ENCODE measurements at places on chromosomes 4 and X.

DNA sequence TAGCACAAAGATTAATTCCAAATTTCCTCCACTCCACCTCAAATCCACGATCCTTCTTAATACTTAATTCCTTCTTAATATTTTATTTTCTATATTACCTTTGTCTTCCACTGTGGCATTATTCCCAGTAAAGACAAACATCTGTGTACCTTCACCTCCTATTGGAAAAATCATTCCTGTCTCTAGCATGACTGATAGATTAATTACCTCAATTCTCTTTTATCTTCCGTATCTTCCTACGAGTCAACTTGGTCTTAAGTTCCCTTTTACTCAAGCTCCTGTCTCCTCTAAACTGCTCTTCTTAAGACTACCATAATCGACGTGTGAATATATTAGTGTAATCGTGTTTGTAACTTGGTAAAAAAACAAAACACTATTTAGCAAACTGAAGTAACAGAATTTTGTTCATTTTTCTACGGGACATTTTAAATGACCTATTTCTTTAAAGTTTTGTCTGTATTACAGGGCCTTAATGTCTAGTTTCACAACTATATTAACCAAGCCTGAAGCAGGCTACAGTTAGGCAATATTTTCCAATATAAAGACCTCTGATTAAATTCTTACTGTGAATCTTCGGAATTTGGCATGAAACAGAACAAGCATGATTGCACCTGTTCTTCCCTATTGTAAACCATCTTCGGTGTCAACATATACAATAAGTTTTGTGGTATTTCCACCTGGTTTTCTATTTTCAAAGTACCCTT lies 1.1 kb upstream of the USP38 start:
- no peaks in the 10 kb centered on the region for H3K27me3 ChIP-seq
- H3K27ac ChIP-seq = peak overlapping the region; percentile 89
- DNase-seq = no peak
- H3K36me3 ChIP-seq = no peaks in the 10 kb centered on the region
- peak overlapping the region; percentile 94 for H3K4me3 ChIP-seq

DNA sequence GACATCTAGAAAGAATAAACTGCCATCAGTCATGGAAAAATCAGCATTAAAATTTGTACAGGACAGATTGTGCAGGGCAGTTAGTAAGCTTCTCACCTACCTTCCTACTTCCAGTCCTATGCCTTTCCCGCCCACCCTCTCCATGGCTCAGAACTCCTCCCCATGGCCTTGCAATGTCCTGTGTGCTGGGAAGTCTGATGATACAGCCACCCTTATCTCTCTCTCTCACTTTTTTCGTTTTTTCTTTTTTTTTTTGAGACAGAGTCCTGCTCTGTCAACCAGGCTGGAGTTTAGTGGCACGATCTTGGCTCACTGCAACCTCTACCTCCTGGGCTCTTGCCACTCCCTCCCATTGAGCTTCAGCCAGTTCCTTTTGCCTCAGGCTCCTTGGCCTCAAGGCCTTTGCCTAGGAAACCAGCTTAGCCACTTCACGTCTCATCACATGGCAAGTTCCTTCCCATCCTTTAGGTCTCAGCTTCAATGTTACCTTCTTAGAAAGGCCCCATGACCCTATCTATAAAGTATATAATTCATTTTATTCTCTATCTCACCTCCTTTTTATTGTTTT lies 259.7 kb downstream of the NKX6-1 start:
- H3K36me3 ChIP-seq = no peaks in the 10 kb centered on the region
- no peaks in the 10 kb centered on the region for H3K27me3 ChIP-seq
- no peak for DNase-seq
- no peaks in the 10 kb centered on the region for H3K4me1 ChIP-seq
- no peak overlapping the region for H3K27ac ChIP-seq

GRCh38 chr4:104815665-104816064 lies 321.0 kb upstream of the CXXC4 start:
- no peaks in the 10 kb centered on the region for H3K36me3 ChIP-seq
- H3K27ac ChIP-seq = no peak overlapping the region
- no peak overlapping the region for H3K4me3 ChIP-seq
- DNase-seq = no peak
- no peaks in the 10 kb centered on the region for H3K4me1 ChIP-seq
- H3K27me3 ChIP-seq = no peaks in the 10 kb centered on the region

- no peak for DNase-seq
- H3K27ac ChIP-seq = no peak overlapping the region
- H3K4me1 ChIP-seq = no peaks in the 10 kb centered on the region
- H3K36me3 ChIP-seq = no peaks in the 10 kb centered on the region
- H3K27me3 ChIP-seq = no peaks in the 10 kb centered on the region
These were observed 257.3 kb downstream of the NR3C2 start for GRCh38 chr4:148184922-148185321.

GRCh38 chrX:151938172-151938571 lies 25.5 kb downstream of the MAGEA4 start:
- H3K27me3 ChIP-seq = no peaks in the 10 kb centered on the region
- no peaks in the 10 kb centered on the region for H3K4me1 ChIP-seq
- H3K36me3 ChIP-seq = no peaks in the 10 kb centered on the region
- no peak overlapping the region for H3K4me3 ChIP-seq

GRCh38 chr4:153221783-153222706 lies 17.8 kb downstream of the TRIM2 start:
- H3K27ac ChIP-seq = peak overlapping the region; percentile 79
- no peaks in the 10 kb centered on the region for H3K36me3 ChIP-seq
- peaks cover 12% of the 10 kb centered on the region for H3K4me1 ChIP-seq
- DNase-seq = peak; percentile 17
- peak overlapping the region; percentile 82 for H3K4me3 ChIP-seq
- H3K27me3 ChIP-seq = no peaks in the 10 kb centered on the region

DNA sequence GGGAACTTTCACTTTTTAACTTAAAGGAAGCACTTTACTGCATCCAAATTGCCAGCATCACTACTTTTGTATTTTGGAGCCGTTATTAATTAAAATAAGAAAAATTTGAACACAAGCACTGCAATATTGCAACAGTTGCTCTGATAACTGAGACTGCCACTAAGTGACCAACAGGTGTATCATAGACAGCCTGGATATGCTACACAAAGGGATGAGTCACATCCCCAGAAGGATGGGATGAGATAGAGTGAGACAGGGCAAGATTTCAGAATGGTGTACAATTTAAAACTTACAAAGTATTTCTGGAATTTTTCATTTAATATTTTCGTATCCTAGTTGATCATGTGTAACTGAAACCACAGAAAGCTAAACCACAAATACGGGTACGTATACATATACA lies 204.1 kb downstream of the MAPK10 start:
- no peak overlapping the region for H3K4me3 ChIP-seq
- DNase-seq = no peak
- H3K27me3 ChIP-seq = no peaks in the 10 kb centered on the region
- no peaks in the 10 kb centered on the region for H3K4me1 ChIP-seq
- H3K36me3 ChIP-seq = no peaks in the 10 kb centered on the region
- H3K27ac ChIP-seq = no peak overlapping the region

DNA sequence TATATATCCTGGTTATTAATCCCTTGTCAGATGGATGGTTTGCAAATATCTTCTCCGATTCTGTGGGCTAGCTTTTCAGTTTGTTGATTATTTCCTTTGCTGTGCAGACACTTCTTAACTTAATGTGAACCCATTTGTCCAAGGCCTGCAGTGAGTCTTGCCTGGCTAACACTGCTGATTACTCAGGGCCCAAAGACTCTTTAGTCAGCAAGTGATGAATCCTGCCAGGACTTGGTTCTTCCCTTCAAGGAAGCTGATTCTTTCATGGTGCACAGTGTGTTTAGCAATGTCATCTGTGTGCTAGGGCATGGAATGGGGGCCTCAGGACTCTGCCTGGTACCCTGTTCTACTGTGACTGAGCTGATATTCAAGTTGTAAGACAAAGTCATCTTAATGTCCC lies 81.8 kb upstream of the TEX13A start:
- no peaks in the 10 kb centered on the region for H3K27me3 ChIP-seq
- H3K36me3 ChIP-seq = no peaks in the 10 kb centered on the region
- no peak for DNase-seq

- H3K4me3 ChIP-seq = no peak overlapping the region
- H3K4me1 ChIP-seq = peaks cover 26% of the 10 kb centered on the region
- no peak for DNase-seq
- no peaks in the 10 kb centered on the region for H3K36me3 ChIP-seq
These were observed 262.7 kb downstream of the DHX15 start for GRCh38 chr4:24321616-24322015.

DNA sequence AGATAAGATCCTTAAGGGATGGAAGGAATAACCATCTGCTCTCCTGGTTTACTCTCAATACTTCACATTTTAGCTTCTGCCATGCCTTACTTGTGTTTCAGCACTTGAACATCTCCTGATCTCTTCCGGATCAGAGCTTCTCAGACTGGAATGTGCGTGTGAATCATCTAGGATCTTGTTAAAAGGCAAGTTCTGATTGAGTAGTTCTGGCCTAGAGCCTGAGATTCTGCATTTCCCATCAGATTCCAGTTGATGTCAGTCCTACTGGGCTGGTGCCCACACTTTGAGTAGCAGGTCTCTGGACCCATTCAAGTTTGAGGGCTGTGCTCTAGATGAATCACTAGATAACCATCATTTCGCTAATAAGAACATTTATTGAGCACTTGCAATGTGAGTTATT lies 20.0 kb downstream of the NDP start:
- H3K36me3 ChIP-seq = no peaks in the 10 kb centered on the region
- H3K27me3 ChIP-seq = no peaks in the 10 kb centered on the region
- H3K4me3 ChIP-seq = no peak overlapping the region

- no peaks in the 10 kb centered on the region for H3K4me1 ChIP-seq
- no peaks in the 10 kb centered on the region for H3K36me3 ChIP-seq
- no peak overlapping the region for H3K4me3 ChIP-seq
- H3K27me3 ChIP-seq = no peaks in the 10 kb centered on the region
- H3K27ac ChIP-seq = no peak overlapping the region
- no peak for DNase-seq
These were observed 114.3 kb downstream of the GABRB1 start for GRCh38 chr4:47145630-47146029.

- H3K4me1 ChIP-seq = no peaks in the 10 kb centered on the region
- H3K4me3 ChIP-seq = no peak overlapping the region
- H3K27ac ChIP-seq = no peak overlapping the region
- DNase-seq = no peak
These were observed 48.1 kb downstream of the NPY1R start for GRCh38 chr4:163284304-163284703.

DNA sequence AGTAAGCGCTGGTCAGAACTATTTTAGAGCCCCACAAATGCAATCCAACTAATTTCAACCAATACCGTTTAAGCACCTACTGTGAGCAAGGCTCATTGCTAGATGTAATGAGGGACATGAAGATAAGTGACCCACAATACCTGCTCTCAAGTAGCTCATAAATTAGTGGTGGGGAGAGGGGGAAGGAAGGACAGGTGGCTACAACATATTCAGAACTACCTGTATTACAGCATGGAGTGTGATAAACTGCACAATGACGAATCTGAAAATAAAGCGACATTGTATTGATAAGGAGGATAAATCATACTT lies 311.6 kb upstream of the DIAPH2 start:
- H3K4me1 ChIP-seq = no peaks in the 10 kb centered on the region
- H3K4me3 ChIP-seq = no peak overlapping the region
- H3K36me3 ChIP-seq = no peaks in the 10 kb centered on the region

- H3K4me1 ChIP-seq = no peaks in the 10 kb centered on the region
- H3K4me3 ChIP-seq = no peak overlapping the region
- no peaks in the 10 kb centered on the region for H3K27me3 ChIP-seq
- no peak overlapping the region for H3K27ac ChIP-seq
- H3K36me3 ChIP-seq = no peaks in the 10 kb centered on the region
These were observed 60.4 kb downstream of the NRK start for GRCh38 chrX:105882581-105883275.

Data from keratinocyte (primary cell).